Fibroblast of skin of right biceps (primary cell): ENCODE measurements at places on chromosomes 5 and 9.
A peak's percentile ranks its signal among the peaks of the same experiment; 100 is the strongest.

DNA sequence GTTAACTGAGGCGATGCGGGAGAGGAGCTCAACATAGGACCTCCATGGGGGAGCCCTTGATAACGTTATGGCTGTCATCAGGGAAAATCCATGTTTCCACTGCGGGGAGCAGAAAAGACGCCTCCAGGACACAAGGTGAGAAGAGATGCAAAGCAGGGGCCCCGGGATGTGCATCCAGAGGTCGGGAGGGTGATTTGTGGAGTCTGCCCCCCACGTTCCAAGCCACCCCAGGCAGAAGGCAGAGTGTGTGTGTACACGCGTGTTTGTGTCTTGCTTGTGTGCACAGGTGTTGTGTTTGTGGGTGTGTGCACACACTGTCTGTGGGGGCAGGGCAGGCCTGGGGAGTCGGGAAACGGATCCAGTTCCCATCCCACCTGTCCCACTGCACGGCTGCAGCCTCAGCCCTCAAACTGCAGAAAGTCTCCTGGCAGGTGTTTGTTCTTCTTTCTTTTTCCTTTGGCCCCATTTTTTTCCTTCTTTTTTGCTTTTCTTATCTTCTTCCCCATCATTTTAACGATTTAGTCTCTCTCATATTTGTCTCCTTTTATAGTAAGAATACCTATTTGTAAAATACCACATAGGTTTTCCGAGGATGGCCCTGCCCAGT, 17.4 kb upstream of the PLEKHG4B start:
- DNase-seq = no peak

- peak; percentile 8 for DNase-seq
Observed at GRCh38 chr5:68884883-68885282, 208.9 kb upstream of the SLC30A5 start.

GRCh38 chr5:113357696-113358476, 76.9 kb downstream of the TSSK1B start:
- DNase-seq = no peak

DNA sequence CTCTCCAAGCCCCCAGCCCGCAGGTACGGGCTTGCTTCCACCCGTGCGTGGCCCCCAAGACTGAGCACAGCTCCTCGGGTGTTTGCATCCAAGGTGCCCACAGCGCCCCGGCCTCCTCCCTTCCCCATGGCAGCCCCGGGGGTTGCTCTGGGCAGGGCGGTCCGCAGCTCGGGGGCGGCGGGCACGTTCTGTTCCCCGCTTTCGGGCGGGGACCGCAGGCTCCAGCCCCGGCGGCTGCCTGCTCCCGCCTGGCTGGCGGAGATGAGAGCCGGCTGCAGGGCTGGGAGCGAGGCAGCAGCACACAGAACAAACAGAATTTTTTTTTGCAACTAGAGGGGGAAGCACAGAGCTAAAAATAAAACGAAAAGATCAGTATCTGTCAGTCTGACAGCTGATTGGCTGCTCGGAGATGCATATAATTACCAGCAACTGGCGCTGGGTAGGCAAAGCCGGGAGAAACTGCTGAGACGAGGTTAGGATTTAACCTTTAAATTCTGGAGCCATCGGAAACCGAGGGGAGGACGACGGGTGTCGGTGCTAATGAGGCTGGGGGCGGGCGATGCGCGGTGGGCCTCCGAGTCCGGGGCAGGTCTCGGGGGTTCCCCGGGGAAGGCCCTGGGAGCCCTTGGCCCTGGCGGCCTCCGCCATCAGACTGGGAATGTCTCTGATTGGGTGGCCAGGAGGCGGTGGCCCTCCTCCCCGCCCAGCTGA, 142.7 kb upstream of the IER5L start:
- DNase-seq = peak; percentile 94

- DNase-seq = no peak
Observed at GRCh38 chr5:8241076-8241475, 372.1 kb downstream of the MTRR start.

DNA sequence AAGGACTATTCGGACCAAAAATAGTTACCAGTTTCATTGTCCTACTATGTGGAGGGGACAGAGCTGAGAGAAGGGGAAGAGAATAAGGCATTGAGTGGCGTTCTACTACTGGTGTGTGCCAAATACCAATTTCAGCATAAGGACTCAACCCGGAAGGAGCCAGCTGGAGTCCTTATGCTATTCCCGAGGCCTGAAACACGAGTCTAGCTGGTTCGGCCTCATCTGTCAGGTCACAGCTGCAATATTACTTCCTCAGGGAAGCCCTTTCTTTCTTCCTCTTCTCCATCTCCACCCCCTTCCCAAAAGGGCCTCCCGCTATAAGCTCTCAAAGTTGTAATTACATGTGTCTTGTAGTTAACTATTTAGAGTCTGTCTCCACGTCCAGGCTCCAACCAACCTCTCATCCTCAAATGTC, 20.5 kb upstream of the FER start:
- DNase-seq = peak; percentile 19

GRCh38 chr5:58787987-58788386, 205.1 kb downstream of the RAB3C start:
- no peak for DNase-seq

- DNase-seq = peak; percentile 52
Observed at GRCh38 chr9:134066913-134067851, 644 bp downstream of the BRD3 start.

GRCh38 chr5:126963822-126964375, 66.5 kb downstream of the MARCHF3 start:
- no peak for DNase-seq

GRCh38 chr5:146369691-146370090, 31.1 kb downstream of the POU4F3 start:
- DNase-seq = peak; percentile 81

- DNase-seq = no peak
Observed at GRCh38 chr5:36105819-36106218, 39.1 kb upstream of the UGT3A2 start.

DNA sequence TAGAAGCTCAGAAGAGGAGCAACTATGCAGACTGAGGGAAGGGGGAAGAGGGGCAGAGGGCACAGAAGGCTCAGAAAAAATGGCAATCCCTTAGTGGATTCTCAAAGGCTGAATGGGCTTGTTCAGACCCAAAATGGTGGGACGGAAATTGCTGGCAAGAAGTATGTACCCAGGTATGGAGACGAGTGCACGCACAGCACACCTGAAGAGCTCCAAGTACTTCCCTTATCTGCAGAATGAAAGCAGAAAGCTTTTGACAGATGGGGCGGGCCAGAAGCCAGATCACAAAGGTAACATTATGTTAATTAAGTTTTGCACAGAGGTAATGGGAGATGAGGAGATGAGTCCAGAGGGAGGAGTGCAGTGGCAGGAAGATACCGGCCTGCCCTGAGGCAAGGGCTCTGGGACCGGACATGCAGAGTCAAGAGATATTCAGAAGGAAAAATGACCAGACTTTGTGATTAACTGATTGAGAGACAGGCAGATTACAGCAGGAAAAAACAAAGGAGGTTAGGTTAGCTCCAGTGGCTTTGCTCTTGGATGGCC, 138.1 kb upstream of the PIK3R1 start:
- DNase-seq = no peak

DNA sequence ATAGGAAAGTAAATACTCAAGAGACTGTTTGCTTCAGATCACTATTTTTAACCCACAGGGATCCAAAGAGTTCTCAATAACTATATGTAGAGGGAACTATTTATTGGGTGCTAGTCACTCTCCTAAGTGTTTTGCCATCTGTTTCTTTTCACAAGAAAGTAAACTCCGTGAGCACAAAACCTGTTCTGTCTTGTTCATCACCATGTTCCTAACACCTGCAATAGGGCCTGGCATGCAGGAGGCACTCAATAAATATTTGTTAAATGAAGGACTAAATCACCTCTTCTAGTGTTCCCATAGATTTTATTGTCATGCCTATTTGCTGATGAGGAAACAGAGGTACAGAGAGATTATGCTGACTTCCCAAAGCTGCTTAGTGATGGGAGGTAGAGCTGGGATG, 118.2 kb downstream of the VCAN start:
- no peak for DNase-seq

- DNase-seq = no peak
Observed at GRCh38 chr9:130555061-130555460, 24.3 kb upstream of the FUBP3 start.

DNA sequence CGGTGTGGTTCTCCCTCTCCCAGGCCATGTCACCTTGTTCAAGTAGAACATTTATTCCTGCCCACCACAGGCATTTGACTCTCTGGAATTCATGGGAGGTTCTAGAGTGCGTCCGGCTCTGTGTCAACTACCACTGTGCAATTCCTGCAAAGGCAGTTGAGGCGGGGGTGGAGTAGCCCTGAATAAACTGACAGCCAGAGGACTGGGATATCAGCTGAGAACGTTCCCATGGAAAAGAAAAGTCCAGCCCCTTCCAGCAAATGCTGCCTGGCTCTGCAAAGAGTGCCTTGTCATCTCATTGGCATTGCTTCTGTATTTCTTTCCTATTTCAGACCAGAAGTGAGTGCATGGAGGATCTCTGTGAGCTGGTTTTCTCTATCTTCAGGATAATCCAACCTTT, 18.9 kb upstream of the MEGF9 start:
- no peak for DNase-seq

DNA sequence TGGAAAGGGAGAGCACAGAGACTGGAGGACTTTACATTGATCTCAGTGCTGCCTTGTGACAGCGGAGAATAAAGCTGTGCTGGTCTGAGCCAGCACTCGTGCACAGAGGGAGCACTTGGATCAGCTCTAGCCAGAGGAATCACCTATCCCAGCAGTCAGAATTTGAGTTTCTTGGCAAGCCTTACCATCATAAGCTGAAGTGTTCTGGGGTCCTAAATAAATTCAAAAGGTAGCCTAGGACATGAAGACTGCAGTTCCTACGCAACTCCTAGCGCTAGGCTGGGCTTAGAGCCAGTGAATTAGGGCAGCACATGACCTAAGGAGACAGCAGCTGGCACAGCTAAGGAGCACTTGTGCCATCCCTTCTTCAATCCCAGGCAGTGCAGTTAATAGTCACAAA, 119.5 kb downstream of the HMHB1 start:
- no peak for DNase-seq

DNA sequence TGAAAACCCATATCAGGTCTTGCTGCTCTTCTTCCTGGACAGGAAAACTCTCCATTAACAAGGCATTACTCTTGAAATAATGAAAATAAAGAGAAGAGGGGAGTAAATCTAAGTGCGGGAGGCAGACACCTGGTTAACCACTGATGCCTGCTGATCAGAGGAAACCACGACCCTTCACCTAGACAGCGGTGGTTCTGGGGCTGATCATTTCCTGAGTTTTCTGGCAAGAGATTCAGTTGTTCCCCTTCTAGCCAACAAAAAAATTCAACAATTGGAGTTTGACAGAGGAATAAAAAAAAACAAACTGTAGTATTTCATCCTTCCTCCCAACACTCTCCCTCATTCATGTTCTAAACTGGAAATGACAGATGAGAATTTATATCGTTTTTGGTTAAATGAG, 3.0 kb downstream of the RLN2 start:
- no peak for DNase-seq

DNA sequence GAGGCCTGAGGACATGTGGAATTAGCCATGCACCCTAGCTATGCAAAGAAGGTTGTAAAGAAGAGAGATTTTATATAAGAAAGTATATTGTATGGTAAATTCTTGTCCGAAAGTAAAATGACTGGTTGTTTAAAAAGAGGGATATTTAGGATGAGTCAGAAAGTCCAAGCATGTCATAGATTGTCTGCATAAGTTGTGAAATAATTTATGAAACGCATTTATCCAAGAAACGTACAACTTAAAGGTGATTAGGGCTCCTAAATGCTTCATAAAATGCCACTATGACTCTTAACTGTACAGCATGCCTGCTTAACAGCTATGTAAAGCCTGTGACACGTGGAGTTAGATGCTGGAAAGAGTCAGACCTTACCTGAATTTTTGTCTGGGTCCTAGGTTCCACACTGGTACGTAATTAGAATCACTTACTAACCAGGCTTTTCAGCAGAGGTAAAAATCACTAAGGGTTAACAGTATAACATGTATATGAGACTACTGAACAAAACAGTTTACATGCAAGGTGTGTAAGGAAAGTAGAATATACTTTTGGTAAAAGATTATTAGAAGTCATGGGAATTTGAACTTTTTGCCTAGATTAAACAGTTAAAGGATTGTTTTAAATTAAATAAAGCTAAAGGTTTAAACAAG, 37.0 kb upstream of the ARL15 start:
- peak; percentile 14 for DNase-seq

DNA sequence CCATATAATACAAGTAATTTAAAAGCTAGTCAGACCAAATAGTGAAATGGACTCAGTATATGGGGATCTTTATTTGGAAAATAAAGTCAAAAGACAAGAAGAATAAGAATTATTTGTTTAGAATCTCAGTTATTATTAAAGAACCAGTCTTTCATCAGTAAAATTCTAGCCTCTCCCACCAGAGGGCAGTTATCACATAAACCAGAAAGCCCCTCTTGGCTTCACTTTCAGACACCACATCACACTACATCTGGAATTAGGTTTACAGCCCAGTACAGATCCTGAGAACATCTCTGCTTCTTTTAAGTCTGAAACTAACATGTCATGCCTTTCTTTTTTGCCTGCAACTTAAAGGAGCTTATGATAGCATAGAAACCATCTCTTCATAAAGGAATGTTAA, 12.2 kb upstream of the HSPB3 start:
- DNase-seq = peak; percentile 63

- no peak for DNase-seq
Observed at GRCh38 chr9:87327575-87328125, 170.0 kb upstream of the DAPK1 start.

DNA sequence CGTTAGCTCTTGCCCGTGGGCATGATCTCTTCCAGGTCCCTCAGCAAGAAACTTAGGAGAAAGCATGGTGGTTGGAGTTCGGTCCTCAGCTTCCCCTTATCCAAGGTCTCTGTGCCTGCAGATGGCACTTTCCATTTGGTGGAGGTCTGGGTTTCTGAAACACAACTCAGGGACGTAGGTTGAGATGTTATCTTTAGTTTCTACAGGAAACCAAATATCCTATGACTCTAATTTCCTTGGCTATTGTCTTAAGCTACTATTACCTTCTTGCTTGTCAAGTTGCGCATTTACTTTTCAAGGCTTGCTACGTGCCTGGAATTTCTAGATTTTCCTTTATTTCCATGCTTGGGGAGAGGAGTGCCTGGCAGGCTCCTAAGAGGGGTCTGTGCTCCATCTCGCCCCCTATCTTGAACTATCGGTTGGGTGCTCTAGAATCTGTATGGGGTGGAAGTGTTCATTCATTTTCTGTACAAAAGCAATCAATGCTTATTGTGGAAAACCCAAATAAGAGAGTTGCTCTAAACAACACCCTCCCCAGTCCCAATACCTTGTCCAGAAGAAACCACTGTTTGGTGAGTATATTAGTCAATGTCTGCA, 32.9 kb upstream of the KCNIP1 start:
- DNase-seq = no peak

GRCh38 chr5:97163360-97163764, 19.7 kb downstream of the RIOK2 start:
- no peak for DNase-seq
